ENCODE measurements at places on chromosomes 16 and 17.

DNA sequence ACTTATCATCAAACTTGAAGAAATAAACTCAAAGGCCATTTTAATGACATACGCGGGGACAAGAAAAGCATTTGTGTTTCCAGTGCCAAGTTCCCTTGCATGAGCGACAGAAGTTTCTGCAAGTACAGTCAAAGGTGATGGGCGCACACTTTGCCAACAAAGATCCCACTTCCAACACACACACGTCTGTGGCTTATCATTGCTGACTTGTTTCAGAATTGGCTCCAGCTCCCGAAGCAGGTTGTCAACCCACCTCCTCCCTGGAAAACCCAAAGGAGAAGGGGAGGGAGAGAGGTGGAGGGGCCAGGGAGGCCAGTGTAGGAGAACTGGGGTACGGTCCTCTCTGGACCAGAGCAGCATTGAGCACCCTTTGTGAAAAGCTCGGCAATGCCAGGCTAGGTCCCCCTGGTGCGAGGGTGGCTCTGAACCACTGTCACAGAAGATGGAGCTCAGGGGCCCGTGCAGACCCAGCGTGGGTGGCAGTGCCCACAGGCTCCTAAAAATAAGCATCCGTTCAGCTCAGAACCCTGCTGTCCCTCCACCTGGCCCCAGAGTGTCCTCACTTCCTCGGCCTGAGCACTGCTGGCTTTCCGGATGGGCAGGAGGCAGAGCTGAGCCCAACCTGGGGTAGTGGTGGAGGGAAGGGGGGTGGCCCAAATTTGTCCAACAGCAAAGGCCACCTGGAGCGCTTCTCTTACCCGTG is 33.2 kb downstream of the RBFOX3 start:
- no peak for DNase-seq

DNA sequence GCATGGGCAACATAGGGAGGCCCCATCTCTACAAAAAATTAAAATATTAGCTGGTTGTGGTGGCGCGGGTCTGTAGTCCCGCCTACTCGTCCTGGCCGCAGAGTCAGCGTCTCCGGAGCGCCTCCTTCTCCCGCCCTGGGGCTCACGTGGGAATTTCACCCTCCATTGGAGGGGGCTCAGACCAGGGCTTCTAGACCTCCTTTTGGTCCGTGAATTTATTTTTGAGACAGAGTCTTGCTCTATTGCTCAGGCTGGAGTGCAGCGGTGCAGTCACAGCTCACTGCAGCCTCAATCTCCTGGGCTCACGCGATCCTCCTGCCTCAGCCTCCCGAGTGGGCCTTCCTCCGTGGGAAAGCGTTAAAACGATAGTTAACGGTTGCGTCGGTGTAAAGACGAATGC is 394 bp upstream of the NME4 start:
- no peak for DNase-seq

DNA sequence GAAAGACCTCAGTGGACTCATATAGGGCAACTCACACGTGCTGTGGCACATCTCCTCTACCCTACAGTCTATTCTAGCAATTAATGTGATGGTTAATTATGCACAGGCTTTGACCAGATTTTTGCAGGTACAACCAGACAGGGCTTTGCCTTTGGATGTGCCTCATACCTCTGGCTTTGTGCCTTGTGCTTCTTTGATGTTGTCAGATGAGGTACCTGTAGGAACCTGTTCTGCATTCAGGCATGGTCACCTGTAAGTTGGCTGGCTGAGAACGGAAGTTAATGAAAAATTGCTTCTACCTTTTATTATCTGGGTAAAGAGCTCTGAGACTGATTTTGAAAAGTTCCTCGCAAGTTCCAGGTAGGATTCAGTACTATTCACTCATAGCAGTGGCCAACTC is 462.9 kb upstream of the ZFHX3 start:
- DNase-seq: no peak

DNA sequence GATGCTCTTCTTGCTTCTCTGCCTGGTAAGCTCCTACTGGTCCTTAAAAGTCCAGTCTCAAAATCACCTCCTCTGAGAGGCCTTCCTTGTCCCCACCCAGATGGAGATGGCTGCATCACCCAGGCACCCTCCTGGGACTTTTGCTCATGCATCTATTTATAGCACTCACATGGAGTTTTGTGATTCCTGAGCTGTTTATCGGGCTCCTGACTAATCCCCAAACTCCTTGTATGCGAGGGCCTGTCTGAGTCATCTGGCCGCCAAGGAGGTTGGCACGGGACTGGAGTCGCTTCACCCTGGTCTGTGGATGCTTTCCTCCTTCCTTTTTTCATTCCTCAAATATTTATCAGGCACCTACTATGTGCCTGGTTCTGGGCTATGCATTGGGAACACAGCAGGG is 2.3 kb upstream of the MAP2K3 start:
- DNase-seq: no peak

DNA sequence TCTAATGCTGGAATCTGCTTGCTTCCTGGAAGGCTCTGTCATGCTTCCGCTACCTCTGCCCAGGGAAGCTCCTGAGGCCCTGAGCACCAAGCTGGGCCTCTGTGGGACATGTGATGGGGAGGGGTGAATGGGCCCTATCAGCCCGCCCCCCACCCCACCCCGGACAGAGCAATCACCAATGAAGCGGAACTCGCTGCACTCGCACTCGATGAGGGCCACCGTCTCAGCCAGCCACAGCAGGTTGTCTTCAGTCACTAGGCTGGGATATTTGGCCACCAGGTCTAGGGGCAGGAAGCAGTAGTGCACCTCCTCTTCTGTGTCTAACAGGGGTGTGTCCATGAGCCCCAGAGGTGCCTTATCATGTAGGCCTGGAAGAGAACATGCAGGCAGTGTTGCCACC is 23.6 kb downstream of the KCTD19 start:
- no peak for DNase-seq

GRCh38 chr17:77740481-77740880 is 218.0 kb upstream of the TNRC6C start:
- no peak for DNase-seq

GRCh38 chr16:49055824-49056545 is 225.7 kb downstream of the CBLN1 start:
- DNase-seq: no peak

DNA sequence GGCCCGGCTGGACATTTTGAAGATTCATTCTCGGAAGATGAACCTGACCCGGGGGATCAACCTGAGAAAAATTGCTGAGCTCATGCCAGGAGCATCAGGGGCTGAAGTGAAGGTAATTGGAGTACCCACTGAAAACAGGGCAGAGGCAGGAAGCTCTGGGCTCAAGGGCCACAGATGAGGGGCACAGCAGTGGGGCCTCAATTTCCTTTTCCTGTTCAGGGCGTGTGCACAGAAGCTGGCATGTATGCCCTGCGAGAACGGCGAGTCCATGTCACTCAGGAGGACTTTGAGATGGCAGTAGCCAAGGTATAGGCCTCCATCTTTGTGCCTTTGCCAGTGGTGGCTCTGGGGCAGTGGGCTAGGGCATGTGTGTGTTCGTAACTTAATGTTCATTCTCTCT is 4.0 kb upstream of the FTSJ3 start:
- no peak for DNase-seq

GRCh38 chr16:68526782-68527145 is 12.3 kb upstream of the ZFP90 start:
- no peak for DNase-seq

DNA sequence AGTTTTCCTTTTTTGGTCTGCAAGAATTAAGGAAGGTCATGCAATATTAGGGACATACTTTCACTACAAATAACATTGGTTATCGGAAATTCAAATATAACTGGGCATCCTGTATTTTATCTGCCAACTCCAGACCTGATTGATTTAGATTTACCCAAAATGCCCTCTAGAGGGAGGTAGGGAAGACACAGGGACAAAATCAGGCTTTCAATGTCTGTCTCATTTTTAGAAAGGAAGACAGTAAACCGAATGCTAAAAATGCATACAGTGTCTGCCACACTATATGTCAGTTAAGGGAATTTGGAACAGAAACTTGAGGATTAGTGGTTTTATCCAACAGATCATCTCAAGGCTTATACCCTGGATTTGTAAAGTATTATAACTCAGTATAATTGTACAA is 161.7 kb upstream of the SOX9 start:
- no peak for DNase-seq

DNA sequence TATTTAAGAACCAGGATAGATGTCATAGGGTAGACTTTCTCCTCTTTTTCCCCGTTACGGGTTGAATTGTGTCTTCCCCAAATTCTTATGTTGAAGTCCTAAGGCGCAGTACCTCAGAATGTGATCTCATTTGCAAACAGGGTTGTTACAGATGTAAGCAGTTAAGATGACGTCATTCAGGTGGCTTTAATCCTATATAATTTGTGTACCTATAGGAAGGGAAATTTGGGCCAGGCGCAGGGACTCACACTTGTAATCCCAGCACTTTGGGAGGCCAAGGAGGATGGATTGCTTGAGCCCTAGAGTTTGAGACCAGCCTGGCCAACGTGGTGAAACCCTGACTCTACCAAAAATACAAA is 99.5 kb upstream of the DHX40 start:
- DNase-seq: no peak

DNA sequence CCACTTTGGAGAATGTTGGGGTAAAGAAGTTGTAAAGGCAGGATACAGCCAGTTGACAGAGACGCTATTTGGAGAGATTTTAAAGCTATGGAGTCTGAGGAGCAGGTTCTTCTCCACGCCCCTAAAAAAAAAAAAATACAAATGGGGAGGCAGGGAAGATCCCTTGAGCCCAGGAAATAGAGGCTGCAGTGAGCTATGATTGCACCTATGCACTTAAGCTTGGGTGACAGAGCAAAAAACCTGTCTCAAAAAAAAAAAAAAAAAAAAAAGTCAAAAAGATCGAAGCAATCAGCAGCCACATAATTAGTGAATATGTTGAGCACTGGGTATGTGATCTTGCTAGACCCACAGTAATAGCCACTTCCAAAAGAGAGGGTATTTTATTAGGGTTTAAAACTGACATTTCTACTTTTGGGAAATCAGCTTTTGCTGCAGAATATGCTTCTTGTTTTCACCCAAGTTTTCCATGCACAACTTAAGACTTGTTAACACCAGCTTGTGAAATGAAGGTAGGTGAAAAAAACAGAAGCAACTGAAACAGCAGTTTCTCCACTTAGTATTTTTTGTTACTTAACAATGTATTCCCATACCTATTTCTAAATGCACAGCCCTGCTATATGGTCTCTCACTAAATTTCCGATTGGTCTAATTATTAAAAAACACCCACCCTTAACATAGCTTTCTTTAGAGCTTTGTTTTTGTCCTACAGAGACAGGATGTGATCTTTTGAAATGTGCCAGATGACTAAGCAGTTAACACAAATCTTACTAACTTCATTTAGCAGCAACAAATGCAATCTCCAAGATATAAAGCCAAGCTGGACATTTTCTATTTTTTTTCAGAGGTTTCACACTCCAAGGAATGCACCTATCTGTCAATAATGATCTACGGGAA is 2.5 kb upstream of the ARL6IP1 start:
- DNase-seq: no peak

DNA sequence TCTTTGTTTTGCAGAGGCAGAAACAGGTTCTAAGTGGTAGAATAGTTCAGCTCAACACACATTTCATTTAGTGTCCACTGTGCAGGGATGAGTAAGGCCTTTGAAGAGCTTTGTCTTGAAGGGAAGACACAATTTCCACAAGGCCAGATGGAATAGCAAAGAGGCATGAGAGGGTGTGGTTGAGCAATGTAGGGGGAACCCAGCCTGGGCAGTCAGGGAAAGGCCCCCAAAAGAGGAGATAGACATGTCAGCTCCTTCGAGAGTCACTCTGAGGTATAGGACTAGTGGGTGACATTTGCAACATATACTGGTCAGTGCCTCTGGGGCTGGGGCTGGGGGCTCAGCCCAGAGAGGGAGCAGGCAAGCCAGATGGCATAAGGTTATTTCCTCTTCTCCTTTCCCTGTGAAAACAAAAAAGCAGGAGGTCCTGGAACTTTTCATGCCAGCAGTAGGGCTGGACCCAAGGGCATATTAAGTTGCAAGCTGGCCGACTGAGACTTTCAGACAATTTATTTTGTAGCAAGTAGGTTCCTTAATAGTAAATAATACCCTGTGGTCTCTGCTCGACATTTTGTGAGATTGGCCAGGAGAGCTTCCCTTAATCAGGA is 7.1 kb downstream of the ALKBH5 start:
- no peak for DNase-seq

- DNase-seq: no peak
Observed at GRCh38 chr16:70374213-70374612, 27.5 kb downstream of the DDX19A start.

GRCh38 chr17:33500151-33500550 is 207.1 kb upstream of the ASIC2 start:
- DNase-seq: no peak

GRCh38 chr16:19666477-19666876 is 51.5 kb downstream of the KNOP1 start:
- DNase-seq: no peak

DNA sequence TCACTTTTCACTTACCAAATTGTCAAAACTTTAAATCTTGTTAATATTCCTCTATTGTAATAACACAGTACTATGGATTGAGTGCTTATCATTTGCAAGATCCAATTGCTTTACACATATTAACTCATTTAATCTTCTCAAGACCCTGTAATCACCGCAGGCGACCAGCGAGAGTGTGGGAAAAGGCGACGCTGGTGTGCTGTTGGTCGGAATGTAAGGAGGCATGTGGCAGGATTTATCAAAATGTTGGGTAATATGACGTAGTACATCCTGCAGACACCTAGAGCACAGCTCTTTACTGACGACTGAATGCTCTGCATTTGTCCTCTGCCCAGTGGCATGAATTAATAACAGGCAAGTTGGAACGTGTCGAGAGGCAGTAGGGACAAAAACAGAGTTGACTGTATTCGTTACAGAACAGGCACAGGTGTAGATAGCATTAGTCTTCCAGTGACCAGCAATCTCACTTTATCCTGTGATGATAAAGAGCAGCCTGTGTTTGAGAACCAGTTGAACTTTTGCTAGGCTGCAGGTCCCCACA is 80.3 kb downstream of the TNRC6C start:
- no peak for DNase-seq

DNA sequence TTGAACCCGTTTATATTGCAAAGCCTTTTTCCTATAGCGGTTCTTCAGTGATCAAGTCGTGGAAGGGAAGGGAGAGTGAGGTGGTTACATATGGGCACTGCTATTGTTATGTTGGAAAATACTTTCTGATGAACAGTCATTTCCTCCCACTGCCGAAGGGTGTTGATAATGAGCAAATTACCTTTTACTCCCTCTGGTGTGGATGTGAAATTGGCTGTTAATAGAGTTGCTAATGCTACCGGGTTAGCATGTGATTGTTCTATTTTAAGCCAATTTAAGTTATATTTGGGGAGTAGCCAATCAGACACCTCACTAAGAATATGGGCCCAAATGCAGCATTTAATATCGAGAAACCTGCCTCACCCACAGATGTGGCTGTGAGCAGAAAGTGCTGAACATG is 15.6 kb upstream of the PMFBP1 start:
- DNase-seq: no peak

- DNase-seq: peak; percentile 100
Observed at GRCh38 chr16:22297114-22297870, at the start of gene POLR3E. POLR3E (plus strand) TSS chr16:22297409; CDS start chr16:22302969, 5,560 bp downstream.

- DNase-seq: no peak
Observed at GRCh38 chr17:38789185-38789584, 10.2 kb downstream of the PIP4K2B start.
